ENCODE measurements at places on chromosomes 2 and 18.

- no peak for DNase-seq
Observed at GRCh38 chr2:69997015-69997830, 35.8 kb upstream of the ASPRV1 start.

GRCh38 chr2:159362816-159363251 is 76.3 kb upstream of the WDSUB1 start:
- DNase-seq: no peak

DNA sequence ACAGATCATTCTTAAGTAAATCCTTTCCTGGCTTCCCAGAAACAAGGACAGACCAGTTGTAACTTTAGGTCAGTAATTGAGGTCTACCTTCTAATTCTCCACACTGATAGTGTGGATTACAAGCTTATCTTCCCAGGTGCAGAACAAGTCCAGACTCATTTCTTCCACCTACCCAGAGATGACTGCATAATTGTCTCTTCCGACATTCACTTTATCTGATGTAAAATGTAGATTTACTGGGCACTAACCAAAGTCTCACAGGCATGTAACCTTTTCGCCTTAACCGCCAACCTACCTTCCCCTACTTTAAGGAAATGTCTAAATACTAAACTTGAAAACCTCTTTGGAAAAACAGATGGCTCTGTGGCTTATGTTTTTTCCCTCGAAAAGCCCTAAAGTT is 96.2 kb downstream of the NCK2 start:
- no peak for DNase-seq

DNA sequence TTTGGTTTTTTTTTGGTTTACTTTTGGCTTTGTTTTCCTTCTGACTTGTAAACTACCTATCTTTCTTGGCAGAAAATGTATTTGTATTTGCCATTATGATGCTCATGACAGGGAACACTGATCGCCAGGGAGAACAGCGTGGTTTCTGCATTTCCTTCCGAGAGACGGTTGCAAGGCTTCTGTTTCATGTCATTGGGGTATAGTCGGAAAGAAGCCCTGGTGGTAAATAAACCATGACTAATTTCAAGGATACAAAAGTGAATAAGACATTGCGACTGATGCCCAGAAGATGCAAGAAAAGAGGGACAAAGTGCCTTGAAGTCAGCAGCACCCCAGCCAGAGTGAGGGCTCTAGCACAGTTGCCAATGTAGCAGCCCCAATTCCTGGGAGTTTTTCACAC is 4.2 kb upstream of the CAPN14 start:
- no peak for DNase-seq

- no peak for DNase-seq
Observed at GRCh38 chr2:181573140-181573736, 83.7 kb downstream of the CERKL start.

DNA sequence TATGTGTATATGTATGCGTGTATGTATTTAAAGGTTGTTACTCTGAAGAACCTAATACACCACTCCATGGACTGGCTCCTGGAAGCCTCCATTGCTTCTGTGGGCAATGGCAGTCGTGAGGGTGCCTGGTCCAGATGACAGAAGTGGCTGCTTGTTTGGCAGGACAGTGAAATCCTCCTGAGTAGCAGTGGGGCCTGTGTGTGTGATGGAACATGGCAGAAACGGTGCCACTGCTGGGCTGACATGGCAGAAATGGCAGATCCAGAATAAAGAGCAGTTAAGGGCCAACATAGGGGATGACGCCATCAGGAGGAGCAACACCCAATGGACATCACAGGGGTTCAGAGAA is 6.1 kb upstream of the CPLX4 start:
- DNase-seq: no peak

DNA sequence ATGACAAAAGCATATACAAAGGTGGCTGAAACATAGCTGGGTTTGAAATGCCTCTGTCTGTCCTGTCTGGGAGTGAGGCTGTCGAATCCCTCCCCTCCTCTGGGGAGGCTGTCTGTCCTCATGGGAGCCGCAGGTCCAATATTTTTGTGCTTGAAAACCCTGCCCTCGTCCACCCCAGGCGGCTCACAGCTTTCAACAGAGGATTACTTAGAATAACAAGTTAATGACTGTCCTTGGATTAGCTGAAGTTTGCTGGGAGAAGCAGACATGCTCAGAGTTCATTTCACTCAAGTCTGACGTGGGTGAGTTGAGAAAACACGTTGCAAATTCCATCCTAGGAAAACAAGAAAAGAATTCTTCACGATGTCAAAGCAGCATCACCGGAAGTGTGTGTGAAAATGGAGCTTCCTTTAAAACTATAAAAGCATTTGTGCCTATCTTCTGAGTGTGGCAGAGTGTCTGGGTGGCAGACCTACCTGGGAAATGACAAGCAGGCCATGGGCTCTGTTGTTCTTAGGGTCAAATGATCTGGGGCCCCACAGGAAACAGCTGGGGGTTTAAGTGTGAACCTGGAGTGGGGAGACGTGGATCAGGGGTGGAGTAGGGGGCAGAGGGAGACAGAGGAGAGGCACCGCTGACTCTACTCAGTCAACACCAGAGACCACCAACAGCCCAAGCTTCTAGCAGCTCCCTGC is 77.1 kb downstream of the DDX1 start:
- DNase-seq: no peak

GRCh38 chr18:58755304-58756010 is 84.2 kb downstream of the MALT1 start:
- DNase-seq: no peak

DNA sequence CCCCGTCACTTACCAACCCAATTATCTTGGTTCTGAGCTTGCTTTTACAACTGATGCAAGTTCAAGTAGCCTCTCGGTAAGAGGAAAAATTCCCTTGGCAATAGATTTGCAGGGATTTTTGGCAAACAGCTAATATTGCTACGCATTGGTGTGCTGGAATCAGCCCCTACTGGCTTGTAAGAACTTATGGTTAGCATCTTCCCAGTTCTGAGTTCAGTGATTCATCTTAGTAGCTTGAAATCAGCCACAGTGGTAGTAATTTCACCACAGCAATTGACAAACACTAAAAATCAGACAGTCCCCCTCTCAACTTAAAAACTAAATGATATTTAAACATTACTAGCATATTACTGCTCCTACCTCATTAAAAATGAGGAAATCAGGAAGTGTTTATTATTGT is 5.9 kb upstream of the RAX start:
- no peak for DNase-seq

GRCh38 chr2:112140899-112141625 is 2.9 kb downstream of the FBLN7 start:
- no peak for DNase-seq

GRCh38 chr2:190043441-190043840 is 19.1 kb downstream of the MSTN start:
- DNase-seq: no peak

DNA sequence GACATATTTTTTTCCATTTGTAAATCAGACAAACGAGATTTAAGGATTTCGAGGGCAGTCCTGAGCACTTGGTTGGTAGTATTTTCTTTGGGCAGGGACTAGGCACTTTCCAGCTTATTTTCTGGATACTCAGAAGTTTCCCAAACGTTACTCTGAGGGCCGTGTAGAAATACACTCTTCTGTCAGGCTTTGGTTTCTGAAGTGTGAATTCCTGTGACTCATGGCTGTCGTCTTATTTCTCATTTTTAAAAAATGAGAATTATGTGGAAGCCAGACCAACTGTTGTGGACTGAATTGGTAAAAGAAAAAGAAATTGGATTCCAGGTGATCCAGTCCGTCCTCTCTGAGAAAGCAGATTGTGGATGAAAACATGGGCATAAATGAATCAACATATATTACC is 658.6 kb upstream of the FANCL start:
- no peak for DNase-seq

- no peak for DNase-seq
Observed at GRCh38 chr2:37085731-37086147, 1.4 kb downstream of the GPATCH11 start.

DNA sequence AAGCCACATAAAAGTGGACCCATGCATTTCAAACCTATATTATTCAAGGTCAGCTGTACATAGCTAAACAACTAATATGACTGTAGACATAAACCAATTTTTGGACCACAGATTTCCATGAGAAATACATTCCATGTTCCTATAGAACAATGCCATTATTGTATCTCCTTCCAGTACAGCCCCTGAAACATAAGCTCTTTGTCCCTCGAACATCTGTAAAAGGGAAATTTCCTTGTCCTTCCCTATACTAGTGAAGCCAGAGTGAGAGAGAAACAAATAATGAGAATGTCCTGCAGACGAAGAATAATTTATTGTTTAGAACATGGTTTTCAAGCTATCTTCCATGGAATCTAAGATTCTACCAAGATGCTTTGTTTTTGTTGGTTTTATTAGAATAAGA is 75.3 kb downstream of the GORASP2 start:
- no peak for DNase-seq

- no peak for DNase-seq
Observed at GRCh38 chr2:53752385-53752784, 15.2 kb upstream of the CHAC2 start.

DNA sequence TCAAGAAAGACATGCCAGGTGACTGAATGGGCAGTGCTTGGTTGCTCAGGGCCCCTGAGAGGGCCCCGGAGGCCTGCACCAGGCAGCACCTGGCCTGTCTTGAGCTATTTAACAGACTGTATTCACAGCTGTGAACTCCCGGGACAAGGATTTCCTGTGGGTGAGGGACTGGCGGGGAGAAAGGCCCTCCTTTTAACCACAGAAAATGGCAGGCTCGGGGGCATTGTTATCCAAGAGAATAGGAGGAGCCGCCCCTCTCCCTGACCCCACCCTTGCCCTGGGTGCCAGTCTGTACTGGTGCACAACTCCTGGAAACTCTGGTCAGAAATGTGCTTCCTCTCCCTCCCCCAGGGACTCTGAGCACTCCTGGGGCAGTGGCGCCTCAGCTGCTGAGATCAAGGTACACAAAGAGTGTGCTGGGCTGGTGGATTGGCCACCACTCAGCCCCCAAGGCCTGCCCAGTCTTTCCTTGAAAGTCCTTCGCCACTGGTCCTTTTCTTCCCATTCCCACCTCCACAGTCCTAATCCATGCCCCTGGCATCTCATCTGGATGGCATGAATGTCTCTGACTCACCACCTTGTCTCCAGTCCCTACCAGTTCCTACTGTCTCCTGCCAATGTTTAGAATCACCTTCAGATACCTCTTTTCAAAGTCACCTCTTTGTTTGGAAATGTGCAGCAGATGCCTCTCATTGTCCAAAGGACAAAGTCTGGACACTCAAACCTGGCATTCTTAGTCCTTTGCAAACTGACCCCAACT is 19.6 kb upstream of the EPAS1 start:
- no peak for DNase-seq

DNA sequence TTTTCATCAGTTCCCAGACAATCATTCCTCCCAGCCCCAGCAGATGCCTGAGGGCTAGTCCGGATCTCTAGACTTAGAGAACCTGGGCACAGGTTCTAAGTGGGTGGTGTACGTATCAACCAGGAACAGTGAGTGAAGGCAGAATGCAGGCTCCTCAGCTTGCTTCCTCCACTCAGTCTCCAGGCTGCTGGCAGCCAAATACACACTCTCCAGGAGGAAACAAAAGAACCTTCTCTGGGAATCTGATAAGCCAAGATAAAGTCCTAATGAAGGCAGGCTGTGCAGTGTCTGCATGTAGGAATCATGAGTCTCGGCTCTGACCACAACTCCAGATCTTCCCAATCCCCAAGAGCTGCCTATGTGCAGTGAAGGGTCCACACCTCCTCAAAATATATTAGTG is 245.7 kb downstream of the SP3 start:
- no peak for DNase-seq

- DNase-seq: no peak
Observed at GRCh38 chr2:180985771-180986395, 5.5 kb downstream of the UBE2E3 start.

DNA sequence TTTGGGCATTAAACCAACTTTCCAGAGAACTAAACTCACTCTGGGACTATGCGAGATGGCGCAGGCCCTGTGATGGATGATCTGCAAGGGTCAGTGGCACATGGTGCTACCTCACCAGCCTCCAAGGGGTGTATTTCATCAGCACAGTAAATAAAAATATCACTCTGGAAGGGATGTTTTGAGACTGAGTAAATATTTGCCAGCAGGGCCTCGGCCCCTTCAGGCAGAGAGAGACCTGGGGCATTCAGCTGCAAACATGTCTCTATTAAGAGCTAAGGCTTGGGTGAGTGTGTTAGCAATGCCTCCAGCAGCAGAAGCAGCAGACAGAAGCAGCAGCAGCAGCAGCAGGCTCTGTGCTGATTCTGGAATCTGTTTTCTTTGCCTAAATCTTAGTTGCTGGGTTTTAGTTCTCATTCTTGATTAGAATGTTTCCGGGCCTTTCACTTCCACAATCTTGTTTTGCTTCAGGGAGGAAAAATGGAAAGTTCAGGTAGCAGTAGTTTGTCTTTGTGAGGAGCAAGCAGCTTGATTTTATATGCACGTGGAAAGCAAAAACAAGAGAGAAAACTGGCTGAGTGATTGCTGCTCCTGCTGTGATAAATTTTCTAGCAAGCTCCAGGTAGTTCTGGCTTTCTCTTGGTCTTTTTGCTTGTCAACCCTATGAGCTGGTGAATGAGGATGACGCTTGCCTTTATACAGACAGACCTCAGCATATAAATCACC is 18.6 kb downstream of the ADCYAP1 start:
- no peak for DNase-seq

GRCh38 chr2:80852808-80853139 is 548.2 kb upstream of the LRRTM1 start:
- DNase-seq: no peak

- DNase-seq: no peak
Observed at GRCh38 chr2:109356324-109357035, 227.5 kb downstream of the SH3RF3 start.

DNA sequence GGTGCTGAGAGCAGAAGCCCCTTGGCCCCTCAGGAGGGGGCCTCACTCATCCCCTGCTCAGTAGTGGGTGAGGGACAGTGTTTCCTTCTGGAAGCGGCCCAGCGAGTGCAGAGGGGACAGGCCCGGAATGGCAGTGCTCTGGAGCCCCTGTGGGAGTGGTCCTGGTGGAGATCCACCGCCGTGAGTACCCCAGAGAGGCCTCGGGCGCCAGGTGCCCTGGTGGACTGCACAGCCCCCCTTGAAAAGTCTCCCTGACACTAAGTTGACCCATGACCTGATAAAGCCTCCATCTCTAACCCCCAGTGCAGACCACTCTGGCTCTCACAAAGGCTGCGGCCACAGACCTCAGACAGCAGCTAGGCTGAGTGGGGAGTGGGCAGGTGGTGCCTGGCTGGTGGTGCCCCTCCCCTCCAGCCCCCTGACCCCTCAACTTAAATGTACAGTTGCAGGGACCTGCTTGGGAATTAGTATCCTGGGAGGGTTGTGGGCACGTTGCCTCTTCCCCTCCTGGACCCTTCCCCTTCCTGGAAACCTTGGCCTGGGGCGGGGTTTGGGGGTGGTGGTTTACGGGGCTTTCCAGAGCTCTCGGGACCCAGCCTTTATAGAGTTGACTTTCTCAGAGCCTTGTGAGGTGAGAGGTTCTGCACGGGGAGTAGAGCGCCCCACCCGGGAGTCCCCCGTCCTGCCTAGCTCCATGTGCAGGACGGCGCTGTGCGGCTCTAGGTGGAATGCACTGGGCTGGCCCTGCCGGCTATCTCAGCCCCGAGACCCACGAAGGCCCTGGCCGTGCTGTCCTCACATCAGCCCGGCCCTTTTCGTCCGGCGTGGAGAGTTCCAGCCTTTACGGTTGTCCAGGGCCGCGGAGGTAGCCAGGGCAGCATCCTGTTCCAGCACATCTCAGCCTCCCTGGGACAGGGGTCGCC is 62.7 kb downstream of the RTP5 start:
- DNase-seq: no peak
